ENCODE measurements at places on chromosomes 2 and 18. TPM values are rescaled to one million over a fixed set of nuclear protein-coding genes. Genes with fewer than 3 reads are reported as not detected.

- DNase-seq = no peak
Observed at GRCh38 chr18:48886520-48887293, 64.1 kb downstream of the SMAD7 start.

The SNORC gene
- total RNA-seq = 6.8 TPM

DNA sequence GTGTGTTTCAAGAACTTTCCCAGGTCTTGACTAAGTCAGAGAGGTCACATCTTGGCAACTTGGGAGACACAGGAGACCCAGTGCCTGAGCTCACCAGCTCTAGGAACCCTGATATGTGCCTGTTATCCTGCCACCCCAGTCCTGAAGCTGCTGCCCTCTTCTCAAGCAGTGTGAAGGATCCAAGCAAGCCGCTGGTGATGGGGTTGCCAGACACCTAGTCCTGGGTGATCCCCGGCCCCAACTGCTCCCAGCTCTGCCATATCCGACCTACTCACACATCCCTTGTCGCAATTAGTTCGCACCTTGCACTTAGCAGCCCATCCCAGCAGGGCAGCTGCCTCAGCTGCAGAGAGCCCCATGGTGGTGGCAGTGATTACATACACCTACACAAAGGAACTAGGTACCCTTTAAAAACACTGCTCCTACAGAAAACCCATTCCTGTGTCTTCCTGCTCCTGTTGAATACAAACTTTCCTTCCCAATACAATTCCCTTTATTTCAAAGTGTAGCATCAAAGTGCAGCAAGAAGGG lies 247.2 kb upstream of the RAB12 start:
- DNase-seq = no peak

The EMILIN1 gene
- total RNA-seq = 0.31 TPM

- no peak for DNase-seq
Observed at GRCh38 chr2:69830045-69830905, 815 bp downstream of the GMCL1 start.

The SLC11A1 gene
- total RNA-seq = 0.31 TPM

- no peak for DNase-seq
Observed at GRCh38 chr2:68475576-68475975, 8.2 kb downstream of the APLF start.

DNA sequence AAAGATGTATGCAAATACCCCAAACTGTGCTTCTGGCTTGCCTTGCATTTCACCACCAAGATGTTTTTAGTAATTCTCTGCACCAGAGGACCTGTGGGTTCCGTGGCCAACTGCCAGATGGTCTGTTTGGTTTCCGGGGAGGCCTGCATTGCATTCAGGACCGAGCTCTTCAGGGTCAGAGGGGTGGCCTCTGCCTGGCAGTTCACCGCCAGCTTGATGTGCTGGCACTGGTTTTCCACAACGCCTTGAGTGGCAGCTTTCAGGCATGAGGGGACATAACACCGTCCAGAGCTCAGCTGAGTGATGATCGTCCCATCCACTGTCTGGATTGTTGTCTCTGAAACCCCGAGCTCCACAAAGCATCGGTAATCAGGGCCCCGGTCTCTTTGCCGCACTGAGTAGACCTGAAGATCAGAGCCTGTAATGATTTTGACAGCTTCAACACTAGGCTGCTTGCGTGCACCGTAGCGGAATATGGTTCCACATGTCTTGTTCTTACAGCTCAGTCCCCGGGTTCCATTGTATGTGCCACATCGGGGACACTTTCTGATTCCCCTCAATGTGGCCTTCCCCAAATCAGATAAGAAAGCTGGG lies 9.4 kb downstream of the C2orf42 start:
- DNase-seq = no peak

DNA sequence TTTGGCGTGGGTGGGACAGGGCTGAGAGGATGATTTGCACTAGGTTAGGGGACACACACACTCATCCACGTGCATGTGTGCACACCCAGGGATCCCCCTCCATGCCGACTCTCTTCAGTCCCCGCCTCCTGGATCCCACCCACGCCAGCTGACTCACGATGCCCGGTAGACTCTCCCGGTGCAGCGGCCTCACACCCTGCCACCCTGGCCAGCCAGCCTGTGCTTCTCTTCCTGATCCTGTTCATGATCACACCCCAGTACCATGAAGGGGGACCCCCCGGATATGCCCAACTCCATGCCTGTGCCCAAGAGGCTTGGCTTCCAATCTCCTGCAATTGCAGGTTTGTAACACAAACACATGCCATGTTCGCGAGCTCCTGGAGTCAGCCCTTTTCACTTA lies 157.8 kb upstream of the HDAC4 start:
- no peak for DNase-seq

The MAP3K19 gene
- total RNA-seq = not detected

DNA sequence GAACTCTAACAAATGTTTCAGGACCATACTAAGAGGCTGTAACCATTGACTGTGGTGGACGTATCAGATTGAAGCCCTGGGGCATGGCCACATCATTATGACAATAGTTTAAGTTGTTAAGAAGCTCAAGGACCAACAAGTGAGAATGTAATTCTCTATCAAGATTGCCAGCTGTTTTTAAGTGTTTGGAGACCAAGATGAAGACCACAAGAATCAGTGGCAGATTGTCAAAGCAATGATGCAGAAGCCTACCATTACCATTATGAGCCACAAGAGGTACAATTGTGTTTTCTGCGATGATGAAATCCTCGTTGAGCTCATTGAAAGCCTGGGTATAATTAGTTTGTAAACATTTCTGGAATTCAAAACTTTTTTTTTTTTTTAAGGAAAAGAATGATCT lies 261.1 kb upstream of the ZEB2 start:
- DNase-seq = no peak

The COL4A4 gene
- 0.13 TPM for total RNA-seq

DNA sequence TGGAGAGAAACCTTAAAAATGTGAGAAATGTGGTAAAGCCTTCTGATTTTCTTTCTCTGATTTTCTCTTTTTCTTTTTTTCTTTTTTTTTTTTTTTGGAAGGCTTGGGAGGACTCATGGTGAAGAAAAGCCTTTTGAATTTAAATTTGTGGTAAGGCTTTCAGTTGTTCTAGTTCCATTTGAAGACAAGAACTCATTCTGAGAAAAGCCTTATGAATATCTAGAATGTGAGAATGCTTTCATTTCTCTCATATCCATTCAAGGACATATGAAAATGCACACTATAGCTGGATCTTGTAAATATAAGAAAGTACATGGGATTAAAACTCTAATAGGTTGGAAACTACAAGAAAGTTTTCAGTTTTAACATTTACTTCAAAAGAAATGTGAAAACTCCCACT lies 1045.2 kb upstream of the NRXN1 start:
- DNase-seq = no peak

The LRP2 gene
- total RNA-seq = 0.10 TPM

The MYCN gene
- total RNA-seq = not detected

GRCh38 chr2:86477349-86477748 lies 36.2 kb downstream of the KDM3A start:
- DNase-seq = no peak
